ENCODE measurements at places on chromosomes 4 and X. TPM values are rescaled to one million over a fixed set of nuclear protein-coding genes. Genes with fewer than 3 reads are reported as not detected.

GRCh38 chr4:174580597-174580996 is 58.3 kb upstream of the HPGD start:
- H3K4me3 ChIP-seq, result no peak overlapping the region
- no peaks in the 10 kb centered on the region for H3K36me3 ChIP-seq
- no peaks in the 10 kb centered on the region for H3K4me1 ChIP-seq
- DNase-seq, result no peak
- no peak overlapping the region for H3K27ac ChIP-seq

Gene SH3TC1
- 34.4 TPM for total RNA-seq

DNA sequence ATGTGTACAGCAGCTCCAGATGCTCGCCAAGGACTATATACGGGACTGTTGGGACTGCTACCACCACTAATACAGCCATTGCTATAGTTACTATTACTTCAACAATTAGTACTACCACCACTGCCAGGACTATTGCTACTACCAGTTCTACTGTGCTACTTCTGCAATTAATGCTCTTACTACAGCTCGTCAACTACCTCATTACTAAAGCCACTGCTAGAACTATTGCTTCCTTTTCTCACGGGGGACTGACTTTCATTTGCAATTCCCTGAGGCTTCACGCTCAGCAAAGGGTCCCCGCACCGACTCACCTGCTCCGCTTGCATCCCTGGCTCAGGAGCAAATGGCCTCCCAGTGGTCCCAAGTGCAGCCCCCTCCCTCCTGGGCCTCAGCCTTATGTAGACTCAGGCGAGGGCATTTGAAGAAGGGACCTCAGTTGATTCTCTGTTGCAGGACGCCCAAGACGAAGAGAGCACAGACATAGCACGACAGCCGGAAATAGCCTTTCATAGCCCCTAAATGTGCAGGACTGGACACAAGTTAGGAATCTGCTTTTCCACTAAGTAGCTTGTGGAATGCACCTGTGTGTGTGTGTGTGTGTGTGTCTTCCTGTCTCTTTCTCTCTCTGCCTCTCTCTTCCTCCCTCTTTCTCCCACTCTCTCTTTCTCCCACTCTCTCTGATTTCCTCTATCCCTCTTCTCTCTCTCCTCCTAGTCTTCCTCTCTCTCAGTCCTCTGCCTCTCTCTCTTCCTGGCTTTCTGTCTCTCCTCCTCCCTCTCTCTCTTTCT is 294.8 kb downstream of the ASMT start:
- H3K4me3 ChIP-seq, result no peak overlapping the region
- H3K36me3 ChIP-seq, result no peaks in the 10 kb centered on the region
- H3K4me1 ChIP-seq, result no peaks in the 10 kb centered on the region
- no peak overlapping the region for H3K27ac ChIP-seq
- H3K27me3 ChIP-seq, result no peaks in the 10 kb centered on the region

Gene PITX2
- total RNA-seq, result not detected

DNA sequence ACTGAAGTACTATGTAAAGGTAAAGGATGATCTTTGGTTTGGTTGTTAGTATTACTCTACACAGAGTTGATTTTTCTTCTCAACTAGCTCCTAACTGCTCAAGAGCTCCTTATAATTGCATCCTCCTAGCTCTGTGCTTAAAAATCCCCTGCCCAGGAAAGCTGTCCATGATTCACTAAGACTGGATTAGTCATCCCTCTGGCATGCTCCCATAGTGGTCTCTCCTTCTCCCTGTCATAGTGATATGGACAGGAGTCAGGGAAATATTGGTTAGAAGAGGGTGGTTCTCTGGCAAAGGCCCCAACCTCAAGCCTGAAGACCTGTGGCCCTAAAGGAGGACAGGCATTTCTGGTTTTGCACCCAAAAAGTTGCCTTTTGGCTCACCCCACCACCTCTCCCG is 242.3 kb upstream of the KCNIP4 start:
- H3K4me3 ChIP-seq, result no peak overlapping the region
- no peaks in the 10 kb centered on the region for H3K27me3 ChIP-seq
- H3K36me3 ChIP-seq, result no peaks in the 10 kb centered on the region

Gene AREG
- 22.4 TPM for total RNA-seq

Gene EDA
- 4.6 TPM for total RNA-seq

DNA sequence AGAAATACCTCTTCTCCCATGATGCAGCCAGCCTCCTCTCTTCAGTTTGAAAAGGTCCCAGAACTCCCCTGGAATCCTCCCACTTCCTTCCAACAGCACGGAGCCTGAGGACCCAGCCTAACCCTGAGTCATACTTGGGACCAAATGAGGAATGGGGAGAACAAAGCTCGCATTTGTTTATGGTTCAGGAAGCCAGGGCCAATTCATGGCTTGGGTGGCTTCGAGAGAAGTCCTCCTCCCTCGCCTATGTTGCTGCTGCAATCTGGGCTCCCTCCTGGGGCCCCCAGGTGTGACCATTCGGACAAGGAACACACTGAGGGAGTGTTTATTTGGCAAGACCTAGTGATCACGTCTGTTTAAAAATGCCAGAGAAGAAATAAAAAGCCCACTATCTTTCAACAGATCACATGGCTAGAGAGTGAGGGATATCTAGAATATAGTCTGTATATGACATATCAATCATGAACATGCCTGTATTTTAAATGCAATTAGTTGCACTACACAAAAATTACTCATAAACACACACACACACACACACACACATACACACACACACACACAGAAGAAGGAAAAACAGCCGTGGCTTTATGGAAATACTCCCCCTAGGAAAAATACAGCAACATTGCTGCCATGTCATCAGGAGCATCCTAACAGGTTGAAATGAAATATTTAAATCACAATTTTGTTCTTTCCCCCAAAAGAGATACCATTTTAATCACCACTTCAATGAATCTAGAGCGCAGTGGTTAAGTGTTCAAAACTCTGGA is 155.7 kb upstream of the MAP3K15 start:
- no peak overlapping the region for H3K4me3 ChIP-seq
- no peaks in the 10 kb centered on the region for H3K36me3 ChIP-seq
- no peak overlapping the region for H3K27ac ChIP-seq
- no peaks in the 10 kb centered on the region for H3K4me1 ChIP-seq
- no peaks in the 10 kb centered on the region for H3K27me3 ChIP-seq
- DNase-seq, result peak; percentile 44

GRCh38 chrX:40663880-40664630 is 16.7 kb upstream of the CXorf38 start:
- no peak overlapping the region for H3K4me3 ChIP-seq
- no peak for DNase-seq
- no peak overlapping the region for H3K27ac ChIP-seq
- H3K36me3 ChIP-seq, result no peaks in the 10 kb centered on the region
- no peaks in the 10 kb centered on the region for H3K27me3 ChIP-seq

GRCh38 chr4:75325318-75325979 is 188.8 kb downstream of the RCHY1 start:
- H3K4me1 ChIP-seq, result peaks cover 10% of the 10 kb centered on the region
- H3K27me3 ChIP-seq, result no peaks in the 10 kb centered on the region

- no peaks in the 10 kb centered on the region for H3K36me3 ChIP-seq
- DNase-seq, result no peak
- H3K4me1 ChIP-seq, result no peaks in the 10 kb centered on the region
- H3K27ac ChIP-seq, result no peak overlapping the region
- H3K27me3 ChIP-seq, result no peaks in the 10 kb centered on the region
Observed at GRCh38 chrX:105302246-105302645, 81.8 kb upstream of the TEX13A start.

Gene TBX22
- not detected for total RNA-seq

Gene ERAS
- not detected for total RNA-seq

DNA sequence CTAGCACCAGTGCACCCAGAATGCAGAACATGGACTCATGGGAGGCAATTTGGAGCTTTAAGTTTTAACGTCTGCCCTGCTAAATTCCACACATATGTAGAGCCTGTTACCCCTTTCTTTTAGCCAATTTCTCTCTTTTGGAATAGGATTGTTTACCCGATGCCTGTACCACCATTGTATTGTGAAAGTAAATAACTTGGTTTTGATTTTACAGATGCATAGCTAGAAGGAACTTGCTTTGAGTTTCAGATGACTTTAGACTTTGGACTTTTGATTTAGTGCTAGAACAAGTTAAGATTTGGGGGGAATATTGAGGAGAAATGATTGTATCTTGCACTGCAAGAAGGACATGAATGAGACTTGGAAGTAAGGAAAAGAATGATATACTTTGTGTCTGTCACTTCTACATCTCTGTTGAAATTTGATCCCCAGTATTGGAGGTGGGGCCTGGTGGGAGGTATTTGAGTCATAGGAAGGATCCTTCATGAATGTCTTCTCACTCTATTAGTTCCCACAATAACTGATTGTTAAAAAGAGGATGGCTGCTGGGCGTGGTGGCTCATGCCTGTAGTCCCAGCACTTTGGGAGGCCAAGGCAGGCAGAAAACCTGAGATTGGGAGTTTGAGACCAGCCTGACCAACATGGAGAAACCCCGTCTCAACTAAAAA is 794.8 kb upstream of the LCORL start:
- no peaks in the 10 kb centered on the region for H3K4me1 ChIP-seq
- no peak overlapping the region for H3K27ac ChIP-seq
- no peaks in the 10 kb centered on the region for H3K27me3 ChIP-seq
- DNase-seq, result no peak

GRCh38 chr4:118981171-118981838 is 92.7 kb downstream of the SYNPO2 start:
- no peak overlapping the region for H3K4me3 ChIP-seq
- no peak for DNase-seq
- peaks cover 2% of the 10 kb centered on the region for H3K36me3 ChIP-seq
- peaks cover 17% of the 10 kb centered on the region for H3K4me1 ChIP-seq
- no peaks in the 10 kb centered on the region for H3K27me3 ChIP-seq

Gene P2RY10
- 0.75 TPM for total RNA-seq

GRCh38 chr4:82429728-82430192 is 502 bp downstream of the HNRNPDL start:
- H3K27me3 ChIP-seq, result no peaks in the 10 kb centered on the region
- peak overlapping the region; percentile 97 for H3K27ac ChIP-seq

DNA sequence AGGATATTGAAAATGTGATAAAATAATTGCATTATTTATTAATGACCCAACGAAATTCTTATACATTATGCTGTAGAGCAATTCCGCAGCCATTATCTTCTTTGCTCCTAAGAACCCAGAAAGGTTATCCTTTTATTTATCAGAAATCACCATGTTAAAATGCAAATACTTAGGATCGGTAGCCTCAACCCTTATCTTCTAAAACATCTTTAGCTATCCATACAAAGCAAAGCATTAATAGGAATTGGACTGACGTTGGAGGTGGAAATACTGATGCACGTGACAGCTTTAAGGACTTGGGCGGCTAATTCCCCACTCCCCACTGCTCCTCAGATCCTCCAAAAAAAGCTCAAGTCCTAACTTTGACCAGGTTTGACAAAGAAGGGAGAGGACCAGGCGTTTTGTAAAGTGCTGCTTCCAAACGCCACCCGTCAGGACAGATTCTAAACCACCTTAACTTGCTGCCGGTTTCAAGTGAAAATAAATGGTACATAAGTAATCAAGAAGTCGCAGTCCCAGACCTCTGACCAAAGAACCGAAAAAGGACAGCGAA is 539 bp upstream of the SPCS3 start:
- H3K27me3 ChIP-seq, result no peaks in the 10 kb centered on the region
- no peaks in the 10 kb centered on the region for H3K4me1 ChIP-seq
- no peak for DNase-seq
- H3K36me3 ChIP-seq, result no peaks in the 10 kb centered on the region

DNA sequence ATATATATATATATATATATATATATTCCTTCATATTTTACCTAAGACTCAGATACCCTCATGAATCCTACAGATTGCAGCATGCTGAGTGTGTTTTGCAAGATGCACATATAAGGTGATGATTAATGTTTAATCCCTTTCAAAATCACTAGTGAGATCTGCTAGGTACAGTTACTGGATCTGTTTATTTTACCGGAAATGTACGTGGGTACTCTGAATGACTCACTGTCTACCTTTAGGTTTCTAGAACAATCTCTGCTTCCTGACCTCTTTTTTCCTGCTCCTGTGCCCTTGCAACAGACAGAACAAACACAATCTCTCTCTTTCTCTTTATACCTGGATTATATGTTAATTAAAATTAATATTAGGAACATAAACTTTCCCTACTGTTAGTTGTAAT is 379.6 kb downstream of the FAM133A start:
- H3K36me3 ChIP-seq, result no peaks in the 10 kb centered on the region
- DNase-seq, result no peak
- H3K27ac ChIP-seq, result no peak overlapping the region
- H3K27me3 ChIP-seq, result no peaks in the 10 kb centered on the region

- no peak for DNase-seq
- no peak overlapping the region for H3K27ac ChIP-seq
- H3K27me3 ChIP-seq, result no peaks in the 10 kb centered on the region
- H3K4me3 ChIP-seq, result no peak overlapping the region
- H3K36me3 ChIP-seq, result no peaks in the 10 kb centered on the region
Observed at GRCh38 chr4:75849461-75849860, 52.8 kb downstream of the PPEF2 start.

DNA sequence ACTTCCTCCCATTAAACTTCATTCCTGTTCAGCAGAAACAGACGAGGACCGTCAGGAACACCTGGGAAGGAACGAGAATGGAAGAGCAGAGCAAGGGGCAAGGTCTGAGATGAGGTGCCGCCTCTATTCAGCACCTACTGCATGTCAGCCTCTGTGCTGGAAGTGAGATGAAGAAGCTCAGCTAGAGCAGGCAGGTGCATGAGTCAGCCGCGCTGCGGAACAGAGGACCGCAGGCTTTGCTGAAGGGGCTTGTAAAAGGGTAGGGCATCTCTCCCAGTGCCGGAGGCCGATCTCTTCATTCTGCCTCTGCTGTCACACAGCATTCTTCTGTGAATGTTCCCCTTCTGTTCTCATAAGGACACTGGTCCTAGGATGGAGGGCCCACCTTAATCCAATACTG is 6.1 kb upstream of the ABLIM2 start:
- H3K4me3 ChIP-seq, result no peak overlapping the region
- H3K27me3 ChIP-seq, result no peaks in the 10 kb centered on the region
- H3K36me3 ChIP-seq, result no peaks in the 10 kb centered on the region
- no peaks in the 10 kb centered on the region for H3K4me1 ChIP-seq
- no peak for DNase-seq

Gene TCEAL1
- total RNA-seq, result 37.0 TPM

Gene STPG2
- 0.65 TPM for total RNA-seq

Measured in aorta (tissue), 5 donors.